Left kidney (tissue), 8 donors: ENCODE measurements at places on chromosomes 6 and 20.
A peak's percentile ranks its signal among the peaks of the same experiment; 100 is the strongest.

DNA sequence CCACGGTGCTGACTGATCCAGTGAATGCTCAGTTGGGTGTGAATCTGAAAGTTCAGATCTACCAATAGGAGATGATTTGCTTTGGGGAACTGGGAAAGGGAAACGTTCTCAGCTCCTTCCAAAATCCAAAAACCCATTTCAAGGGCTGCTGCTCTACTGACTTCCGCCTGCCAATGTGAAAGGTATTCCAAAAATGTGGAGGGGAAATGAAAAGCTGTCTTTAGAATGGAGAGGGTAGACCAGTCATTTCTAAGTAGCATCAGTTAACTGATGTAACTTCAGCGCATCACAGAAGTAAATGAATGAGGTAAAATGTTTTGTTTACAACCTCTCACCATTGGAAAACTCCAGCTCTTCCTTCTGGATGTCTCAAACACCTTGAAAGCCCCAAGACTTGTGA, 19.6 kb upstream of the EYA2 start:
- DNase-seq, result no peak

DNA sequence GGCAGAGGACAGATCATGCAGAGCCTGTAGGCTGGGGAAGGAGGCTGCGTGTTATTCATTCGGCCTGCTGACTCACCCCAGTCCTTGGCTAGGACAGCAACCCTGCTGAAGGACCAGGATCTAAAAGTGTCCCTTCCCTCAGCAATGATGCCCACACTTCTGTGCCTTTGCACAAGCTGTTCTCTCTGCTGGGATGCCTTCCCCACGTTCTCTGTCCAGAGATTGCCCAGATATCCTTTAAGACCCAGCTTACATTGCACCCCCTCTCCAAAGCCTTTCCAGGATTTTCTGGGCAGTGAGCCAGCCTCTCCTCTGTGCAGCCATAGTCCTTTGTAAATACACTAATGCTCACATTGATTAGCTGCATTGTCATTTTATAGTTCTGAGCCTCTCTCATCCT, 99.3 kb upstream of the CHD6 start:
- DNase-seq, result no peak

GRCh38 chr6:36329798-36330291, 6.8 kb downstream of the BNIP5 start:
- no peak for DNase-seq

- DNase-seq, result no peak
Observed at GRCh38 chr6:126067073-126067472, 80.7 kb downstream of the TRMT11 start.

DNA sequence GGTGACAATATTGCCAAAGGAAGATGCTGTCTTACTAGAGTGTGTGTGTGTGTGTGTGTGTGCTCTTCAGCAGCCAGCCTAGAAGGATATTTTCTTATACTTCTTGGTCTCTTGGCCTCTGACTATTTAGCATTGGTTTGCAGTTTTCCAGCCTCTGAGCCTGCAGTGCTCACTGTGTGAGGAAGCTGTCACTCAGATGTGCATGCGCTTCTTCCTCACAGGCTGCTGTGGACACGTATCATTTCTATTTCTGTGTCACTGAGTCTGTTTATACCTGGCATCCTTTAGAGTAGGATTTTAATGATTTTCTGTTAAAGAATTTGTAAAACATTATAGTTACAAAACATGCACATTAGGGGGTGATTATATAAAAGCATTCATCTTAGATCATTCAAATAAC, 83.3 kb downstream of the ALDH8A1 start:
- DNase-seq, result no peak

DNA sequence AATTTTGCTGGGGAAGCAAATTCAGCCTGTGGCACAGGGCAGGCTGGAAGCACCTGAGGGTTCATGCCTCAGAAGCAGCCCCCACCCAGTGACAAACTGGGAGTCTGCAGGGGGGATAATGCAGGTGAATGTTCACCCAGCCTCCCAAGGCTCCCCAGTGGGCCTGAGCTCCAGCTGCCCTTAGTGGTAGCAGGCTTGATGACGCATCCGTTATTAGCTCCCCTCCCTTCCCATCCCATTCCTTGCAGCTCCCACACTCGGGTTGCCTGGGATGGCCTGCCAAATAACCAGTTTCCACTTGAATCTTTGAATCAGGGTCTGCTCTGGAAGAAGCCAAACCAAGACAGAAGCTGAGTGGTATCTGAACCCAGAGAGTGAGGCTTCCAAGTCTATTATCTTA, 15.8 kb downstream of the KCNK15 start:
- DNase-seq, result no peak

DNA sequence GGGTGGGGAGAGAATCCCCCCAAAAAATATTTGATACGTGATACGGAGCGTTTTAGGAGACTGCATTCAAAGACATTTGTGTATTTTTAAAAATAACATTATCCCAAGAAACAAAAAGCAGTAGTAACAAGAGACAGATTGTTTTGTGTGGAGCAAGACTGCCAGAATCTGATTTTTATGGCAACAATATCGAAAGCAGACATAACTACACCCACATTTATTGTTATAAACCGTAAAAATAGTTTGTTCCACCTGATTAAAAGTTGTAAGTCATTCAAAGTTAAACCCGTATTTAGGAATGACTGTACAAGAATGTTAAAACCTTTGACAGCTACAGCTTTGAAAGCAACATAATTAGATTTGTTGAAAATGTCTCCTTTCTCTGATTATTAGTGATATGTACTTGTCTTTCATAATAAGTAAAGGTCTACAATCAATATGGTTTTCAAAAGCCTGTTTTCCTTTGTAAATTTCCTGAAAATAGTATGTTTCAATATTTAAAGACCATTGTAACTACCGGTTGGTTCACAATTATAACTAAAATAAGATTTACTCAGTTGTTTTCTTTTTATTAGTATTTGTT, 2.7 kb downstream of the EYA4 start:
- peak; percentile 21 for DNase-seq

DNA sequence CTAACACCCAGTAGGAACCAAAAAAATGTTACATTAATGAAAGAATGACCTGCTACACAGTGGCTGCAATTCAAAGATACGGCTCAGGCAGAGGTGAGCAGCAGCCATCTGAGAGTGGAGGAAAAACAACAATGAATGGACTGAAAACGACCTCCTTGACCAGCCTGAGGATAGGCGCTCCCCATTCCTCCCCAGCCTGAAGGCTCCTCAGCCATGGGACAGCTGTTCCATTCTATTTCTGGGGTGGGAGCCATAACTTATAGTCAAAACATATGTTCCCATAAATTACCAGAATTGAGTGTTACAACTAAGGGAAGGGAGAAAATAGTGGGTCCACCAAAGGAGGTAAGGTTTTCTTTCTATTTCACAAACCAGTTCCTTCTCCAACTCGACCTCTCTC, 27.2 kb downstream of the FYN start:
- DNase-seq, result no peak

DNA sequence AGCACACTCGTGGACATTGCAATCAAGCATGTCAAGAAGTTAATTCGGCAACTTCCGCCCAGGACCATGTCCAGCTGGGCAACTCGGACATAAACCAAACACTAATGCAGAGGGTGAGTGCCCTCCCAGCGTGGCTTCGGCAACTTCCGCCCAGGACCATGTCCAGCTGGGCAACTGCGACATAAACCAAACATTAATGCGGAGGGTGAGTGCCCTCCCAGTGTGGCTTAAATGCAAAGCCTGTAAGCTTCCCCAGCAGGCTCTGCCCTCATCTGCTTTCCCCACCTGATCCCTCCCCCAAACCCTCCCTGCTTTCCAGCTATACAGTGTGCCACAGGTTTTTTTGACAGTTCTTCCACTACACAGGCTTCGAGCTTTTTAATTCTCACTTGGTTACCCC, 143.4 kb downstream of the PXDC1 start:
- DNase-seq, result no peak

DNA sequence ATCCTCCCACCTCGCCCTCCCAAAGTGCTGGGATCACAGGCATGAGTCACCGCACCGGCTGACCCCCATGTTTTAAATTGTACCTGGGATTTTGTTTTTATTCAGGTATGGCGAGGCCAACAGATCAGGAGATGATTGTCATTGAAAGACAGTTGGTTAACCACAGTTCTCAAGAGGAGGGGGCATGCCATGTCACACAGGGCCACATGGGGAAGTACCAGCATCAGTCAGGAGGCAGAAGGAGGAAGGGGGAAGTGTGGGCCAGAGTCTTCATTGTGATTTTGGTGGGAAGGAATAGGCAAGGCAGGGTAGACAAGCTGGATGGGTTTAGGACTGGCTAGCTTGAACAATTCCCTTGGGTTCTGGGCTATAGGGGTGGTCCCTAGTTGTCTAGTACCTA, 9.9 kb upstream of the MMP9 start:
- DNase-seq, result no peak

- DNase-seq, result no peak
Observed at GRCh38 chr6:87723170-87724078, 21.4 kb upstream of the AKIRIN2 start.

DNA sequence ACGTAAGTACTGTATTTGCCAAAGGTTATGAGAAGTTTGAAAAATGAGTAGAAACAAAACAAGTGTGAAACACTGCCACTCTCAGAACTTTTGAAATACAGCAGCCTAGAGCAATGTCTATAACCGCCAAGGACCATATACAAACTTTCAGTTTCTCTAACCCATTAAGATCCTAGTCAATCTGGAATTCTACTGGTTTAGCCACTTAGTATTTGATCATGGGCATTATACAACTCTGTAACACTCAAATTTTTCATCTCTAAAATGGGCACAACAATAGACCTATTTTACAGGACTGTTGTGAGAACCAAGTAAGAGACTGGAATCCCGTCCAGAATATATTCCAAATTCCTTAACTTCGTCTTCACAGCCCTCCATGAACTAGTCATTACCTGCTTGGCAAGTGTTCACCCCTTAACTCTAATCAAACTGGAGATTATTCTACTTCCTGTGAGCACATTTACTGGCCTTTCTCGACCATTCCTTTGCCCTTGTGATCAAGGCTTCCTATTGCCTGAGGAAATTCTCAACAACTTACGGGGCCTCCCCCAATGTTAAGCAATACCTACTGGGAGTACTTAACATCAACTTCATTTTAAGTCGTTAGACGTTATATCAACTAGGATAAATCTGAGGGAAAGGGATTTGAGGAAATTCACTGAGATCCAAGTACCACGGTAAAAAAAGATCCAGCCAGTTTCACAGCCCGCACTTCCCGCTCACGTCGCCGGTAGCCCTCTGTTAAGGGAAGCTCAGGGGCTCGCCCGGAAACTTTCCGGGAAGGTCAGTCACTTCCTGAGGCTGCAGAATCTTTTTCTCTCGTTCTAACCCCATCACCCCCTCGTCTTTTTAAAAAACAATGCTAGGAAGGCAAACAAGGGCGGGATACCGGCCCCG, 1.1 kb downstream of the EIF2S2 start:
- DNase-seq, result peak; percentile 19
